ENCODE measurements at places on chromosomes 2 and 18. TPM values are rescaled to one million over a fixed set of nuclear protein-coding genes. Genes with fewer than 3 reads are reported as not detected.
A peak's percentile ranks its signal among the peaks of the same experiment; 100 is the strongest.

Gene PTPRN
- not detected for polyA plus RNA-seq

Gene WIPF1
- 42.2 TPM for polyA plus RNA-seq

Gene BMP10
- not detected for polyA plus RNA-seq

Gene ZSWIM2
- not detected for polyA plus RNA-seq

Gene FIGN
- not detected for polyA plus RNA-seq

Gene FBXO48
- polyA plus RNA-seq = 1.3 TPM

Gene GPR17
- 5.5 TPM for polyA plus RNA-seq

Gene RAPGEF4
- 2.1 TPM for polyA plus RNA-seq

- DNase-seq = peak; percentile 9
Measured at GRCh38 chr2:152925547-152926448, 207.4 kb downstream of the ARL6IP6 start.

DNA sequence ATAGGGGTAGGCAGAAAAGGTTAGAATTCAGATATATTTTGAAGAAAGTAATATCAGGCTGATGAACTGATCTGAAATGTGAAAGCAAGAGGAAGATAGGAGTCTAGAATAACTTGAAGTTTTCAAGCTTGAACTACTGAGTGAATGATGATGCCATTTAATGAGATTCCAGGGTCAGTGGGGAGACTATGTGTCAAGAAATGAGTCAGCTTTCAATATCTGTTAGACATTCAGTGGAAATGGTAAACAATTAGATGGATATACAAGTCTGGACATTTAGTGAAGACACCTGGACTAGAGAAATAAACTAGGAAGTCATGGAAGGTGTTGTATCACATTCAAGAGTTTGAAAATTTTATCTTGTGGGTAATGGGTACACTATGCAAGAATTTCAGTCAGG is 326.9 kb downstream of the FSIP2 start:
- DNase-seq = no peak

- no peak for DNase-seq
Measured at GRCh38 chr2:186962085-186962747, 113.2 kb upstream of the ZSWIM2 start.

DNA sequence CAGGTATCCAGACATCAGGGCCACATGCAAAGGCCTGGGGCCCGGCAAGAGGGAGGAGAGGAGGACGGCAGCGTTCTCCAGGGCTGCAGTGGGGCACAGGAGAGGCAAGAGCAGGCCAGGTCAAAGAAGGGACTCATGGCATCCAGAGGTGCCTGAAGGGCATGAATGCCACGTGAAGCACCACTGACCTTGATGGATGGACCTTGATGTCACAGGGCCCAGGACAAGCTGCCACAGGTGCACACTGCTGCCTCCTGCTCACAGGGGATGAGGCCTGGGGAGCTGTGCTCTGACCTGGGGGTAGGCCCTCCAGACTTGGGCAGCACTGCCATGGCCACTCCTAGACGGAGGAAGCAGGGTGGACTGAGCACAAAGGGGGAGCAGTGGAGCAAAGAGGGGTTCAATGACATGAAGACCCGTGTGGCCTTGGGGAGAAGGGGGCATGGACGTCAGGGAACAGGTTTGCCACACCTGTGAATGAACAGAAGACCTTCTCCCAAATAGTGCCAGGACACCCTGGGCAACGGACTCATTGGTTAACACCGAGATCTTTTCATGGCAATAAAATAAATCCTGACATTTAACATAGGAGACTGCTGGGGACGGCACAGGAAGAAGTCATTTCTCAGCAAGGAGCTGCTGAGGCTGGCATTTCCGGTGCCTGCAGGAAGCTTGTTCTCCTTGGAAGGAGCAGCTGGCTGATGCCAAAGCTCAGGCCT is 65.6 kb downstream of the EMX1 start:
- no peak for DNase-seq

DNA sequence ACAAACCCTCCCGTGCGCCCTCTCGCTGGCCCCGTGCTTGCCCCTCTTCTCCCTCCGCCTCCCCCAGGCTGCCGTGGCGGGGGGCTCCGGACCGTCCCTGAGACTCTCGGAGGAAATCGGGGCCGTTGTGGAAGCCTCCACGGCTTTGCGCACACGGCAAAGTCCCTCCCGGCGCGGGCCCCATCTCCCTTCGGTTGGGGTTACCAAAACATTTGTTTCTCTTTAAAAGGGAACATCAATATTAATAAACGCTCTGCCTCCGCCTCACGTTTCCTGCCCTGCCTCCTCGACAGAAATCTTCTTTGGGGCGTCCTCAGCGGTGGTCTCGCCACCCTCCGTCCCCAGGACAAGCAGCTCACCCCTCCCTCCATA is 3.8 kb downstream of the PAX3 start:
- DNase-seq = no peak

GRCh38 chr2:235501673-235502031 is 7.8 kb downstream of the AGAP1 start:
- no peak for DNase-seq

DNA sequence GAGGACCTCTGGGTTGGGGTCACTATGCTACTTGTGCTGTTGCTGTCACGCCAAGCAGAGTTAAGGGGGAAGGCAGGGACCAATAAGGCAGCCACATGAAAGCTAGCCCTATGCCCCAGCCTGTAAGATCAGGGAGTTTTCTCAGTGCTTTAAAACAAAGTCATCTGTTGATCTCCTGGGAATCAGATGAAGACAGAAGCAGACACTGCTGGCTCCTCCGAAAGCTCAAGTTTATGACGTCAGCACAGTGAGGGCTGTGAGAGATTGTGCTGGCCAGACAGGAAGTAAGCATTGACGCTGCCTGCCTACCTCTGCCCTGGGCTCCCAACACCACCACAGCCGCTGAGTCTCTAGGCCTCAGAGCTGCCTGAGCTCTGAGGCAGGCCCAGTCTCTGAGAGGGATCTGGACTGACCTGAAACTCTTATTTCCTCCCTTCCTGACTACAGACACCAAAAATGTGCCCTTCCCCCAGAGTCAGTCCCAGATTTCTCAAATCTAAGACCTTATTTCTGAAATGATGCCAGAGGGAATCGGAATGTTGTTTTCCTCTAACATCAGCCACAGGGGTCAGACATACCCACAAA is 118.1 kb upstream of the EPAS1 start:
- peak; percentile 49 for DNase-seq

DNA sequence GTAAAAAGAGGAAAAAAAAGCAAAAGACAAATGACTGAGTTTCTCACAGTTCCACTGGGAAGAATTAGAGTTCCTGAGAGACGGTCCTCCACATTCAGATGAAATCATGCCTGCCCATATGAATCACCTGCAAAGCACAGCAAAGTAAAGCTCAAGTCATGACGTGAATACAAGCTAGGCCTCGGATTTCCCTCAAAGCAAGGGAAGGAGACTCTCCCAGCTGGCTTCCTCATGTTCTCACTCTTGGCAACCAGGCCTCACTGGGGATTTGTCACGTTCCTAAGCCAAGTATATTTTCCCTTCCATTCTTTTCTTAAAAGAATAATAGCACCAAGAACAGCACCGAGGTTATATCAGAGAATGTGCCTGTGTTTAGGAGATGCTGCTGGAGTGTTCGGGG is 47.0 kb downstream of the CYP27C1 start:
- DNase-seq = peak; percentile 90

DNA sequence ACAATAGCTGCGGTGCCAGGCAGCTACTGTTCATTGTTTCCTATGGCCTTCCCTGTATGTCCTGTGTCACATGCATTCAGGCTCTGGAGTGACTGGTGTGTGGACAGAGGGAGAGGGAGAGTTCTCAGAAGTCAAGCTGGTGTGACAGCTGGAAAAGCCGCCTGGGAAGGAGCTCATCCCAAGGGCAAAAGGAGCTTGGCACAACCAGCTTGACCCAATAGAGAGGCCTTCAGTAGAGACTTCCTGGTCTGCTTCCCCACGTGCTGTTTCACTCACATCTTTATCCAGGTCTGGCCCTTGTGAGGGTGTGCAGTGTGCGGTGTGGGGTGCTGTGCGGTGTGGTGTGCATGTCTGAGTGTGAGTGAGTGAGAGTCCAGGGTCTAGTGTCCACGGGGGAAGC is 11.1 kb upstream of the NT5DC4 start:
- no peak for DNase-seq

GRCh38 chr2:112621790-112622527 is 23.8 kb upstream of the SLC20A1 start:
- no peak for DNase-seq

DNA sequence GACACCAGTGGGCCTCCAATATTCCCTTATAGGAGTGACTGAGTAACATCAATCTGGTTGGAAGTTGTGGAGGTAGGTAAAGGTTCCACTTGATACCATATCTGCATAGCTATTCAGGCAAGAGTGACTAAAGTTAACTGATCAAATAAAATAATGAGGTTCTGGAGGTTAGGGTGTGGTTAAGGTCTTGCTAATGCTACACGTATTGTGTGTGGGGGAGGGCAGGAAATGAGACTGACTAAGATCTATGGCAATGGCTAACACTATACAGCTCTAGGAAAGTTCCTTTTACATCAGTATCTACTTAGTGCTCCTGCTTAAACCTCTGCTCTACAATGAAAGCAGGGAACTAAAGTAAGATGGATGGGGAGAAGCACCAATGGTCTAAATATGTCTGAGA is 149.1 kb upstream of the MGAT5 start:
- no peak for DNase-seq

- no peak for DNase-seq
Measured at GRCh38 chr2:233477548-233478433, 88.8 kb downstream of the USP40 start.

DNA sequence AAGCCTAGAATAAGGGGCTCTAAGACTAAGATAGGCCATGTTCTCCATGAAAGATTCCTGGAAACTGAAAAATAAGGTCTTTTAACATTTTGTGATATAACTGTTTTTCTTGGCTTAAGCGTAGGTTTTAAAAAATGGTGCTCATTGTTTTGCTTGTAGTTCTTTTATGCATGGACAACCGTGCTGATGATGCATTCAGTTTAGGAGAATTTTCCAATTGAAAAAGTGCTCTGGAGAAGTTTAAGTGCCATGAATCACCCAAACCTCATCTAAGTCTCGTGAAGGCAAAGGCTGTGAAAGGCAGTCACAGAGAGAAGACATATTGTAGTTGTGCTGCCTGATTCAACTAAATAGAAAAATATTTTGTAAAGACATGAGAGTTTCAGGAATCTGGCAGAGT is 111.8 kb upstream of the GAREM1 start:
- no peak for DNase-seq

DNA sequence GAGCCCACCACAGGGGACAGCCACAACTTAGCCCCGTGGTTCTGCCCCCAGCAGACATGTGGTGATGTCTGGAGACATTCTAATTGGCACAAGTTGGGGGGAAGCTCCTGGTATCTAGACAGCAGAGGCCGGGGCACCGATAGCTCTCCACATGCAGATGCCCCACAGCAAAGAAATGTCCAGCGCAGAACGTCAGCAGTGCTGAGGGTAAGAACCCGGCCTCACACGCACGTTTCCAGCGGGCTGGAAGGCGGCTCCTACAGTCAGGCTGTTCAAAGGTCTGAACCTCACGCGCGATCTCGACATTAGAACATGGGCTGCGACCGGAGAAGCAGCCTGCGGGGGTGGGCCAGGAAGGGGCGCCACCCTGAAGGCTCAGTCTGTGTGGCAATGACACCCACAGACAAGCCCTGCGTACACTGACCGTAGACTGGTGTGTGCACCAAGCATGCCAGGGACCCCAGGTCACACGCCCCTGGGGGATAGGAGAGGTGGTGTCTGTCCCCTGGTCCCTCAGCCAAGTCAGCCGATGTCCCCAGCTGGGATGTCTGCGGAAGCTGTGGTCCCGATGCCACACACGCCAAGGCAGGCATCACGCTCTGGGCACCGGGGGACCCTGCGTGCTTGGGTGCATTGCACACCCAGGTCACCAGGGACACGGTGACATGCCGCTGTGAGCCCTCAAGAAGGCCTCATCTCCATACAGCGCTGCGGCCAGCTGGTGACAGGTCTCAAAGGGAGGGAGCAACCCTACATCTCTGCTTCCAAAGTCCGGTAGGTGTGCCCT is 66.3 kb downstream of the PARD6G start:
- DNase-seq = no peak

DNA sequence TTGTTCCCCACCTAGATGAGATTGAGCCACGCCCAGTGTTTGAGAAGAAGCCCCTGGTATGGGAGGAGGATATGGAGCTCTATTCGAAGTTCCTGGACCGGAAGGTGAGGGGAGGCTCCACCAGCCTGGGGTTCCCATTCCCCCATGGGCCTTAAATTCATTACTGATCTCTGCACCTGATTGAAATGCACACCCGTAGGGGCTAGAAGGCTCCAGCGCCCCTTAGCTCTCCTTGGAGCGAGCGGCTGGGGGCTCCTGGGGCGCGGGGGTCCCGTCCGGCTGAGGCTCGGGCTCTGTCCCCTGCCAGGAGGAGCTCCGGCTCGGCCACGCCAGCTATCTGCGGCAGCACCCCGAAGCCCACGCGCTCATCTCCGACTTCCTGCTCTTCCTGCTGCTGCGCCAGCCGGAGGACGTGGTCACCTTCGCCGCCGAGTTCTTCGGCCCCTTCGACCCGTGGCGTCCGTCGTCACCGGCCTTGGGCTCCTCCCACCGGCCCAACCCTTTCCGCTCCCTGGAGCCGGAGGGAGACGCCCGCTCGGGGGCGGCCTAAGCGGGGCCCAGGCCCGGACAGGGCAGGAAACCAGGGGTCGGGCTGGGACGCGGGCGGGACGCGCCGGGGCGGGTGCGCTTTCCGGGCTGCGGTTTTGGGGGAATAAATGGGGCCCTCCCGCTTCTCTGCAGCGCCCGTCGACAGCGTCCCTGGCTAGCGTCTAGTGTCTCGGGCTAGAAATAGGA is 10.9 kb downstream of the CATIP start:
- DNase-seq = peak; percentile 81

DNA sequence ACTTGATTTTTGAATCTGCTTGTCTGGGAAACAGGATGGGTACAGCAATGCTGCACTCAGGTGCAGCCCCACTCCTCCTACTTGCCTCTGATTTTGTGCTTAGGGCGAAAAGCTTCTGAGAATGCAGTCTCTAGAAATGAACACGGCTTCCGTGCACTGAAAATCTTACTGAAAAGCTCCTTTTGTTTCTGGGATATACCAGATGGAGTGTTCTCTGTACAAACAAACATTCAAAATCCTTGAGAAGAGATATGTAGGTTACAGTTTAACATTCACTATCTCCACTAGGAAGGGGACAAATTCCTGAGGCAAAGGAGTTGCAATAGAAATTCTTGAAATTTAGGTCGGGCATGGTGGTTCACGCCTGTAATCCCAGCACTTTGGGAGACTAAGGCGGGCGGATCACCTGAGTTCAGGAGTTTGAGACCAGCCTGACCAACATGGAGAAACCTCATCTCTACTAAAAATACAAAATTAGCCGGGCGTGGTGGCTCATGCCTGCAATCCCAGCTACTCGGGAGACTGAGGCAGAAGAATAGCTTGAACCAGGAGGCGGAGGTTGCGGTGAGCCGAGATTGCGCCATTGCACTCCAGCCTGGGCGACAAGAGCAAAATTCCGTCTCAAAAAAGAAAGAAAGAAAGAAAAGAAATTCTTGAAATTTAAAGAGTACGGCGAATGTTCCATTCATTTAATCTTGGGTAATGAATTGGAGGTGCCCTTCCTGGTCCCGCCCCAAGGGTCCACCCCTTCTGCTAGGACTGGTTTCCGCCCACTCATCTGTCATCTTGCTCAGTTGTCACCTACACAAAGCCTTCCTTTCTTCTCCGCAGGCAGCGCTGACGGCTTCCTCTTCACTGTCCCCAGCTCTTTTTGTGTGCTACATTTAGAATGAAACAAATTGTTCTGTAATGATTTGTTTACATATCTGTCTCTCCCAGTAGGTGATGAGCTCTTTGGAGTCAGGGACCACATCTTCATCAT is 92.4 kb downstream of the SOCS6 start:
- DNase-seq = no peak
